ENCODE measurements at places on chromosomes 16 and 17. TPM values are rescaled to one million over a fixed set of nuclear protein-coding genes. Genes with fewer than 3 reads are reported as not detected.

- no peak for DNase-seq
These were observed 5.0 kb upstream of the LASP1 start for GRCh38 chr17:38864636-38865398.

DNA sequence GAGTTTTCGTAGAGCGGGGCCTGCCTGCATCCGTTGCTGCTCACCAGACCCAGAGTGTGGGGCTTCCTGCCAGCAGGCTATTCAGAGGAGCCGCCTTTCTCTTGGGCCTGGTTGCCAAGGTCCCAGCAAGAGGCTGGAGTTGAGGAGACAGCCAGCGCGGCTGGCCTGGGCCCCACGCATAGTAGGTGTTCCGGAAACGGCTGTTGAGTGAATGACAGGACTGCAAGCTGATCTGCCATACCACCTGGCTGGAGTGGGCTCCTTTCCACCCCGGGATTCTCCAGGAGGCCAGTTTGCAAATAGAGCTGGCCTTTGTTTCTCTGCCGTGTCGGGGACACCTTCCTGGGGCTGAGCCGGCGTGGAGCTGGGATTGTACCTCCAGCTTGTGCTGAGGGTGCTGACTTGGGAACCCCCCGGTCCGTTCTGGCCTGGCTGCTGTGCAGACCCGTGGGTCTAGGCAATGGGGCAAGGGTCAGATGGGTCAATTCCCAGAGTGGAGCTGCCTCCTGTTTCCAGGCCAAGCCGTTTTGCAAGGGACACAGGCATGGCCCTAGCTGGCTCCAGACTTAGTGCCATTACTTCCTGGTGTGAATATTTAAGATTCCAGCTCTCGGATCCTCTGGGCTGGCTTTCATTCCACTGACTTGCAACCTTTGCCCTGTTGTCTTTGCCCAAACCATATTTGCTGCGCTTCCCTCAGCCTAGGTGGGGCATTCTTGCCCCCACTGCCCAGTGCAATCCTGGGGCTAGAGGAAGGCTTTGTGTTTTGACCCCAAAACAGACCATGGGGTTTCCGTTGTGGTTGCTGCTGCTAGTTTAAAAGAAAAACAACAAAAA, 68.8 kb downstream of the CMIP start:
- no peak for DNase-seq

- DNase-seq = no peak
These were observed 265.8 kb upstream of the ELAC2 start for GRCh38 chr17:13283606-13284005.

Gene CMTM1
- not detected for polyA plus RNA-seq

DNA sequence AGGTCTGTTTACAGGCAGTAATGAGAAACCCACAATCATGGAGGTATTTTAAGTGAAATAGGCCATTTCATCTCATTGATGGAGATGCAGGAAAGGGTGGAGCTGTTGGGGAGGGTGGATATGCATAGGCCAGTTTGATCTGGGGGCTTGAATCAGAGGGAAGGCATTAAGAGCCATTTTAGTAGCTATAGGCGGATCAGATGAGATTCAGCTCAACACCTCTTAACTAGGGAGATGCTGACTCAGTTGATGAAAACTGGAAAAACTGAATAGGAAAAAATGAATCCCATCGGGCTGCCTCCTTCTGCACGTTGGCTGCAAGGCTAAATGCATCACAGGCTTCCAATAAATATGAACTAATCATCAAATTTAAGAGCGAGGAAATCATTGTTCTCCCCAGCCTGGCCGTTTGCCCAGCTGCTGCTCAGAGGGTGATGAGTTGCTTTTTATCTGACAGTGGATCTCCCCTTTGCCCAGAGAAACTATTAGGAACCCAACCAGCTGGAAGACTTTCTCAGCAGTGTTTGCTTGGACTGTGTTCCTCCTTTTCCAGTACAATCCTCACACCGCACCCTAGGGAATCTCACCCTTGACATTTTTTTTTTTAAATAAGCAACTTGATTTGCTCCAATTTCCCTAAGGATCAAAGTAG, 149.6 kb downstream of the SOX9 start:
- DNase-seq = no peak

DNA sequence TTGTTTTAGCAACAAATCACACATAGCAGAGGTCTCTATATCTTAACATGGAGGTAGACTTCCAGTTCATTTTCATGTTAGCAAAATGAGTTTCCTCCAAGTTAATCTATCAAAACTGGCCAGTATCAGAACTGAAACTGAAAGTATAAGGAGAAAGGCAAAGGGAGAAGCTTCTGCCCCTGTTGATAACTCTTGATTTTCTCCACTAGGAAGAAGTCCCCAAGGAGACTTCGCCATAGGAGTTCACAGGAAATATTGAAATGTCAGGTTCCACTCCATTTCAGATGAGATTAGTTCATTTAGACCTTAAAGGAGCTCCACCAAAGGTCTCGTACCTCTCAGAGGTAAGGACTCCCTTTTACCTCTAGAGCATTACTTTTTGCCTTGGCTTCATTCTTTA, 1.2 kb upstream of the OGFOD3 start:
- DNase-seq = no peak

Gene RPL26
- polyA plus RNA-seq = 5,414 TPM

Gene CHD9NB
- polyA plus RNA-seq = 0.93 TPM

DNA sequence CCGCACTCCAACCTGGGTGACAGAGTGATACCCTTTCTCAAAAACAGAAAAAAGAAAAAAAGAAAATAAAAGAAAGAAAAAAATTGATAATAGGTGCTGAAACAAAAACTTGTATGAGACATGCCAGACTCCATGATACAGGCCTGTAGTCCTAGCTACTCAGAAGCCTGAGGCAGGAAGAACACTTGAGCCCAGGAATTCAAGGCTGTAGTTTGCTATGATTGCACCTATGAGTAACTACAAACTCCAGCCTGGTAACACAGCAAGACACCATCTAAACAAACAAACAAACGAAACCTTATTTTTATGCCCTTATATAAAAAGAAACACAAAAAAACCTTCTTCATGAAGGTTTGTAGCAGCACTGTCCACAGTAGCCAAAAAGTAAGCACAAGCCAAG, 5.0 kb upstream of the CMTM4 start:
- no peak for DNase-seq
